ENCODE measurements at places on chromosomes 6 and 20.

DNA sequence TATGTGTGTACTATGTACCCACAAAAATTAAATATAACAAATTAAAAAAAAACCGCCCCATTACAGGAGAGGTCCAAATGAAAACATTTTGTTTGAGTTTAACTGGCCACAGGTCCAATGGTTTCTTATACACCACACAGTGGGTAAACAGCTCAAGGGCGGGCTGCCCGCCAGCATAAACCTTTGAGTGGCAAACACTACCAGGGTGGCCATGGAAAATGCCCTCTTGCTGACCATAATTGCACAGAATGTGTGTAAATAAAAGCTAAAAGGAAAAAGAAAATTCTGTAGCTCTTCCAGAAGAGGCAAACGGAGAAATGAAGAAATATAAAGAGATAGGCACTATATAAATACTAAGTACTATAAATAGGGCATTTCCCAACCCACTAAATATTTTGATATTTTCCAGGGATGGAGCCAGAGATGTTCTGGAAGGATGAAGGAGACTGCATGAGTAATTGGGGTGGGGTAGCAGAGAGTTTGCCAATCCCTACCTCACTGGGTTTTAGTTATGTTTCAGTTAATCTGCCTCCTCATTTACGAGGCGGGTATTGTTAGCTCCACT lies 1.1 kb upstream of the CDC5L start:
- DNase-seq, result no peak

GRCh38 chr6:118746145-118746824 lies 94.9 kb upstream of the CEP85L start:
- no peak for DNase-seq

DNA sequence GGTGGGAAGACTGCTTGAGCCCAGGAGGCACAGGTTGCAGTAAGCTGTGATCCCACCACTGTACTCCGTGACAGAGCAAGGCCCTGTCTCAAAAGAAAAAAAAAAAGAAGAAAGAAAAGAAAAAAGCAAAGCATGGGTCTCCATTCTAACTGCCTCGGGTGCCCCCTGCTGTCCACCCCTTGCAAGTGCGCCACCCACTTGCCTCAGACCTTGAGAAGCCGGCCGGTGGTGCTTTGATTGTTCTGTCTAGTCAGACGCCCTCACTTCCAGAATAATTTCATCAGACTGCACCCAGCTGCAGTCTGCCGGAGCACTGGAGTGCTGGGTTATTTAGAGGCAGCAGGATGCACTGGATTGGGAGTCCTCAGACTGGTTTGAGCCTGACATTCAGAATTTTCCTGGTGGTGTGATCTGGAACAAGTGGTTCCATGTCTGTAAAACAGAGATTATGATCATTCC lies 17.6 kb upstream of the TM9SF4 start:
- DNase-seq, result no peak

DNA sequence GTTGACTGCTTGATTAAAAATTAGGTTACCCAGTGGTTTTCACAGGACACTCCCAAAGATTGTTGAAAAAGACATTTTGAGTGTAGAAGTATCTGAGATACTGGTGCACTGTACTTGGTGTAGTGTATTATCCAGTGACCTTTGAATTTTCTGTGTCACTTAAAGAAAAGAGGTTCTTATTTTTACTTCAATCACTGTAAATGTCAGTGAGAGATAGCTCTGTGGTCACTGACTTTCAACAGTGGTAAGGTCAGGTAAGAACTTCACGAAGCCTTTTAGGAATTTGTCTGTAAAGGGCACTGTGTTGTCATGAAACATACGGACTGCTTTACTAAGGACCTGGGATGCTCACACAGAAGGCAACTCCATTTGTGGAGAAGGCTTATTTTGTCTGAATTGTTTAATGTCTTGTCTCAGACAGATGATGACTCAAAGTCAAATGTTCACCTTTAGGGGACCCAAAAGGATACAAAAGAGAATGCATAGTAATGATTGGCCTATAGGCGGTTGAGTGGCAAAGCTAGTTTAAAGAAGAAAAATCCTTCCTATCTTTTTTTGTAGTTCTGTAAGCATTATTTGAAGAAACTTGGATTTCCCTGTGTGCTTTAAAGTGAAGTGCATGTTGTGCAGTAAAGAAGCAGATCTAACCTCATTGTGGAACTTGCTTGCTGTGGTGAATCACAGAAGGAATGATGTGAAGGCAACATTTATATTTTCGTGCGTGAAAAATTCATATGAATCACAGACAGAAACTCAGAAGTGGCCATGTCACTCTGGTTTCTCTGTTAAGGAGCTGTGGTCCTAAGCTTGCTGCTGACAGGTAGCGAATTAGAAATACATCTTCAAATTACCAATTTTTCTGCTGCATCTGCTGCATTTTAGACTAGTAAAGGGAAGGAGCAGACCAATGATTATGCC lies 47.3 kb downstream of the ZFAND3 start:
- DNase-seq, result no peak

- DNase-seq, result no peak
These were observed 54.5 kb upstream of the ARMC2 start for GRCh38 chr6:108793516-108794251.

DNA sequence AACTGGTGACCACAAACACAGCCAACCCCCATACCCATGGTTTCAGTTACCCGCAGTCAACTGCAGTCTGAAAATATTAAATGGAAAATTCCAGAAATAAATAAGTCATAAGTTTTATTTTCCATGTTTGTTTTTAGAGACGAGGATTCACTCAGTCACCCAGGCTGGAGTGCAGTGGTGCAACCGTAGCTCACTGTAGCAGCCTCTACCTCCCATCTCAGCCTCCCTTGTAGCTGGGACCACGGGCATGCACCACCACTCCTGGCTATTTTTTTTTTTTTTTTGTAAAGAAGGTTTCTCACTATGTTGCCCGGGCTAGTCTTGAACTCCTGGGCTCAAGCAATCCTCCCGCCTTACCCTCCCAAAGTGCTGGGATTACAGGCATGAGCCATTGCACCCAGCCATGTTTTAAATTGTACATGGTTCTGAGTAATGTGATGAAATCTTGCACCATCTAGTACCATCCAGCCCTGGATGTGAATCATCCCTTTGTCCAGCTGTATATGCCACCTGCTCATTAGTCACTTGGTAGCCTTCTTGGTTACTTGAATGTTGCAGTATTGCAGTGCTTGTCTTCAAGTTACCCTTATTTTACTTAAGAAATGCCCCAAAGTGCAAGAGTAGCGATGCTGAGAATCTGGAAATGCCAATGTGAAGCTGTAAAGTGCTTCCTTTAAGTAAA lies 14.5 kb downstream of the CSNK2A1 start:
- no peak for DNase-seq

DNA sequence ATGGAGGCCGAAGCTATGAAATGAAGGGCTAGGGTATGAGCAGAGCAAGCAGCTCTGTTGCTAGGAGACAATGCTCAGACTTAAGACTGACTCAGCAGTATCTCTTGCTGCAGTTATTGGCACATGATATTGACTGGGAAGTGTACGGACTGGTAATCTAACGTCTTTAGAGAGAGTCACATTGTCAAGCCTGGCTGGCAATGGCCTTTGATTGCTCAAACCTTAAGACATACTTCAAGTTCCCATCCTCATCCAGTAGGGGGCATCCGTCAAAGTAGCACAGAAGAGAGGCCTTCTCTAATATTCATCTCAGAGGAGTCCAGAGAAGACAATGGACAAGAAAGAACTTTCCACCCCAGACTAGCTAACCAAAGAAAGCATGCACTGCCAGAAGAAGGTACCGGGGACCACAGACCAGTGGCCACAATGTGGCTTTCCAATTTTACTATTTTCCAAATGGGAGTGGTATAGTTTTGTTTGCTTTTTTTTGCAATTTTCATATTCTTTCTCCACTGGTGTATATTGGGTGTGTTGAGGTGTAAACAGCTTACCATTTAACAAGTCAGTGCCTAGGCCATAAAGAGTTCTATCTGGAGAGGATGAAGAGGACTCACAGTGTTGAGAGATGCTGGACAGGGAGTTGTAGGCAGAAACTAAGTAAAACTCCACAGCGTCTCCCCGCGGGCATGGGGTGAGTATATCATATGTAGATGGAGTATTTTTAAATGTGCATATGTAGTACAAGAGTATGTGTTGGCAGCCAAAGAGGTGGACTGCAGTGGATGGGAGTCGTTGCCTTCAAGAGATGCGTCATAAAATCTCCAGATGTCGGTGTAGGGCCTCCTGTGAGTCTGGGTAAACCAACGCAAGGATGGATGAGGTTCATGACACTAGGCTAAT lies 36.7 kb downstream of the LRFN2 start:
- DNase-seq, result no peak

GRCh38 chr6:26457264-26457805 lies 420 bp upstream of the BTN2A1 start:
- DNase-seq, result peak; percentile 72

DNA sequence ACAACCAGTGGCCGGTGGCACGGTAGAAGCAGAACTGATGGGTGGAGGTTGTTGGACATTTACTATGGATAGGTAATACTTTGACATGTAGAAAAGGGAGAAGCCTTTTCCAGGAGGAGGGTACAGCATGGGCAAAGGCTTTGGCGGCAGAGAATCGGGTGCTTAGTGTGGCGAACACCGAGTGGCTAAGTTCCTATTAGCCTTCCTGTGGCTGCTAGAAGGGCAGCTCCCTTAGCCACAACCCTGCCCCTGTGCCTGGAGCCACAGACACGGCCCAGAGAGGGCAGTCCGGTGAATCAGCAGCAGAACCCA lies 37.9 kb upstream of the TGM2 start:
- no peak for DNase-seq

DNA sequence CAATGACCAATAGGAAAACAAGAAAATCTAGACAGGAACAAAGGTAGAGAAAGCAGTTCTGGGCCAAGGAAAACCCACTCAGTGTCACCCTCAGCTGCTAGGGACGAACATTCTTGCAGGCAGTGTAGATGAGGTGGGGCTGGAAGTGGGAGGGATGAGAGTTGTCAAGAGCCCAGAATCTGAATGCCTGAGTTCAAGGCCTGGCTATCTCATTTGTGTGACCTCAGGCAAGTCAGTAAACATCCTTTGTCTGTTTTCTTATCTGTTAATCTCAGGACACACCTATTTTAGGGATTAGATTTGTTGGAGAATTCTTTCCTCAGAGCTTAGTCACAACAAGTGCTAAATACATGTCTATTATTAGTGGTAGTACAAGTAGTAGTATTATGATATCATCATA lies 50.9 kb upstream of the KIF16B start:
- no peak for DNase-seq

DNA sequence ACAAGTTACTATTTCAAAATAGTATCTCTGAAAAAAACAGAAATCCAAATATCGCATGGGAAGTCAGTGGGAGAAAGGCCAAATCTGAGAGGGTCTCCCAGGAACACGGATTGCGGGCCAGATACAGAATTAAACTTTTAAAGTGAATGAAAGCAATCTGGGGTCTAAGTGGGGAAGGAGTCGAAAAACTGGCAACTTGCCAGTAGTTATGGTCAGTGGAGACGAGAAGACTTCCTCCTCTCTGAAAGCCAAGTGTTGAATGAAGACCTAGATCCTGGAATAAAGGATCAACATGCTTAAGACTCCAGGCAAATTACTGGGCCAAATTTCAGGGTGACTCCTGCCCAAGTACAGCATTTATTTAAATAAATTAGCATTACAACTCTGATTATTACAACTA lies 123.6 kb downstream of the BFSP1 start:
- no peak for DNase-seq

DNA sequence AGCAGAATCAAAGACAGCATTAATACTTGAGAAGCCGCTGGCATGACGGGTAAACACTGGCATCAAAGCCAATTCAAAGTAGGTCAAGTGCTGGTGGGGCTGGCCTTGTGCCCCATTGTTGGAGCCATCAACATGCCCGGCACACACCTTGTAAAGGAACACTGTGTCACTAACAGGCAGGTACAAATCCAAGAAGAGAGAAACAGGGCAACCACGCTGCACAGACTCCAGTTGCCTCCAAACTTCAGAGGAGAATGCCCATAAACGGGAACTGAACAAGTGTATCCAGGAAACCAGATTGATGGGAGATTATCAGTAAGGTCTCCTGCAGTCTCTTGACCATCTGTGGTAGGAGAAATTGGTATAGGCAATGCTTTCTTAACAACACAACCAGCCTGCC lies 127.0 kb upstream of the STXBP5 start:
- DNase-seq, result peak; percentile 3

GRCh38 chr6:91088515-91088914 lies 501.6 kb upstream of the MAP3K7 start:
- DNase-seq, result no peak

GRCh38 chr6:35931120-35931561 lies 10.2 kb upstream of the SRPK1 start:
- DNase-seq, result no peak

DNA sequence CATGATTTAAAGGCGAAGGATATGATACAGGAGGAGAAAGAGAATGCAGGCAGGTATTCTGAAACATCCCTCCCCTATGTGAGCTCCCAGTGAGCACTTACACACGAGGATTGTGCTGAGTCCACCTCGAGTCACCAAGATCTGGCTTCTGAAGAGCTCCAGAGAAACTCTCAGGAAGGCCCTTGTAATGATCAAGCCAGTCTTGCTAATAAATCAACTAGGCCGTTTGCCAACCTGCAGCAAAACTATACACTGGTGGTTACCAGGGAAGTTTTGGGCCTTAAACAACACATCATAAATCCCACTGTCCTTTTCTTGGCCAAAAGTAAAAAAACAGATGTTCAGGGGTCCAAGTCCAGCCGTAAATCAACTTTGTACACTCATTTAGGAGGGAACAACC lies 79.2 kb downstream of the STXBP5 start:
- no peak for DNase-seq

DNA sequence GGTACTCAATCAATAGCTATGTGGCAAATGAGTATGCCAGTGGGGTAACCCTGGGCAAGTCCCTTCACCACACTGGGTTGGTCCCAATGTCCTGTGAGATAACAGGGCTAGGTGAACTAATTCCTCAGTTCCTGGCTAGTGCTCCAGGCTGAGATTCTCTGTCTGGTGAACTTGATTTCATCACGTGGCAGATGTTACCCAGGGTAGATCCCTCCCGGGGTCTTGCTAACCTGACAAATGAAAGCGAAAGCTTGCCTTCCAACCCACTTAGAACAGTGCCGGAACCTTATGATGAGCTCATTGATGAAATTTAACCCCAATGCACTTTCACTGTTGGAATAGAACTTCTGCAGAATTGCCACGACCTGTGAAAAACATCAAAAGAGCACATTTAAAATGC lies 6.6 kb upstream of the ANKRD60 start:
- DNase-seq, result no peak

- DNase-seq, result no peak
These were observed 103.3 kb downstream of the FIG4 start for GRCh38 chr6:109794201-109794923.

DNA sequence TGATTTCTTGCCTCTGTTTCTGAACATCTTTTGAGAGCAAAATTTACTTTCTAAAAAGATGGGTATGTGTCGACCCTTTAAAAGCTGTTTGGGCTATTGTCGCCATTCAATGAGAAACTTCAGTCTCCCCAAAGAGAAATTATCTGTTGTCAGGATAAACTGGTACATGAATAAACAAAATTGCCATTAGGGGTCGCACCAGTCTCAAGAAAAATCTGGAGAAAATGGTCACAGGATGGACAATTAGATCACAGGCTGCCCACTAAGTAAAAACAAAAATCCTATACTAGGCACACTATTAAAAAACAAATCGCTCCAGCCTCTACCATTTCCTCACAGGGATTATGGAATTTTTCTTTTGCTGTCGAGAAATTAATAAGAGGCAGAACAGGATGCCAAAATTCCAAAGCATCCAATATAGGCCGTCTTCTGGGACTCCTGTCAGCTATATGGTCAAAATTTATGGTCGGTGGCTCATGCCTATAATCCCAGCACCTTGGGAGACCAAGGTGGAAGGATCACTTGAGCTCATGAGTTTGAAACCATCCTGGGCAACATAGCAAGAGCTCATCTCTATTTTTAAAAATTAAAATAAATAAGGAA lies 5.5 kb upstream of the HLA-E start:
- no peak for DNase-seq
